Stimulated activated CD4-positive, alpha-beta T cell treated with anti-CD3 and anti-CD28 coated beads, Interleukin-4, amount 100 ng/mL, for 48 hours (primary cell): ENCODE measurements at places on chromosomes 4 and X.

- no peak for DNase-seq
Observed at GRCh38 chr4:24849756-24850155, 54.4 kb downstream of the SOD3 start.

DNA sequence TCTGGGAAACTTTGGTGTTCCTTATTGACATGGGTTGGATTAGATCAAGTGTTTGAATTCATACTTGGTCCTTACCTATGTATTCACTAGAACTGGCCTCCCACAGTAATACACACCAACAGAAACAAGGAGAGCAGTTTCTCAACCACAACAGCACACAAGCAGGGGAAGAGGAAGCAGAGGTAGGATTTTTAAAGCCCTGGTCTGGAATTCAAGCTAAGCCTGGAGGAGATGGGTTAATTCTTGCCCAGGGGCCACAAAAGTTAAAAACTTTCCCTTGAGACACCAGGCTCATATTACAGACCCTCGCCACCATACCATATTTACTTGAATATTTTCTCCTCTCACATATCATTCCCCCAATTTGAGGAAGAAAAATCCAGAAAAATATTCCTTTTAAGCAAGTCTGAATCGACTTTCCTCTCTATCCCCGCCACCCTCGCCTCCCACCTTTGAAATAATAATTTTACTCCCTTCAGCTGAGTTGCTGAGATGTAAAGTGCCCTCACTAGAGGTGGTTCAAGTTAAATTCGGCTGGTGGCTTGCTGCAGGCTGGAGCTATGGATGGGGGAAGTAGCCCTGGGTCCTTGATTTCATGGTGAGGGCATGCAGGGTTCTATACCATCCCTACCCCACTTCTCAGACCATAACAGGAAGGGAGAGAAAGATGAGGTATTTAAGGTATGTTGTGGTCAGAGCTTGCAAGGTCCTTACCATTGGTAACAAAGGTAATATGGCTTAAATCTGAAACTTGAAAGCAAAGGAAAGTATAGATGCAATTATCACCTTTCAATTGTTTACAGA lies 440.2 kb downstream of the INPP4B start:
- DNase-seq: no peak

DNA sequence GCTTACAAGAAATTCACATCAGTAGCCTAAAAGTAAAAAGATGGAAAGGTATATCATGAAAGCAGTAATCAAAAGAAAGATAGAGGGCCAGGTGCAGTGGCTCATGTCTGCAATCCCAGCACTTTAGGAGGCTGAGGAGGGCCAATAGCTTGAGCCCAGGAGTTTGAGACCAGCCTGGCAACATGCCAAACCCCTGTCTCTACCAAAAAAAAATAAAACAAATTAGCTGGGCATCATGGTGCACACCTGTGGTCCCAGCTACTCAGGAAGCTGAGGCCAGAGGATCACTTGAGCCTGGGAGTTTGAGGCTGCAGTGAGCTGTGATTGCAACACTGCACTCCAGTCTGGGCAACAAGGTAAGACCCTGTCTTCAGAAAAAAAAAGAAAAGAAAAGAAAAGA lies 55.5 kb downstream of the GSPT2 start:
- DNase-seq: no peak

DNA sequence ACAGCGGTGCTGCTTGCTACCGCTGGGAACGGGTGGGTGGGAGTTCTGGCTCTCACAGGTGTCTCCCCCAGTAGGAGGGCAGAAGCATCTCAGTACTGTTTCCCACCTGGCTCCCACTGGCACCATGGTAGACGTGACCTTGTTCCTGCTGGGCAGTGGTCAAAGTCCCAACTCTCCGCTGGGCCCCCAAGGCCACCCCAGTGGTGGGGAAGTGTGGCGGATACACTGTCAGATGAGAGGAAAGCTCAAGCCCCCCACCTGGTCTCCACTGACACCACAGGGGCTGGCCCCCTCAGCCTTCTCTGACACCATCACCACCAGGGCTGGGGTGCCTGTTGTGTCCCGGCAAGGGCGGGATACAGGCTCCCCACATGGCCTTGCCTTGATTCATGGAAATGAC lies 24.6 kb downstream of the LETM1 start:
- DNase-seq: no peak

GRCh38 chr4:79597266-79597665 lies 189.2 kb upstream of the GK2 start:
- DNase-seq: no peak

DNA sequence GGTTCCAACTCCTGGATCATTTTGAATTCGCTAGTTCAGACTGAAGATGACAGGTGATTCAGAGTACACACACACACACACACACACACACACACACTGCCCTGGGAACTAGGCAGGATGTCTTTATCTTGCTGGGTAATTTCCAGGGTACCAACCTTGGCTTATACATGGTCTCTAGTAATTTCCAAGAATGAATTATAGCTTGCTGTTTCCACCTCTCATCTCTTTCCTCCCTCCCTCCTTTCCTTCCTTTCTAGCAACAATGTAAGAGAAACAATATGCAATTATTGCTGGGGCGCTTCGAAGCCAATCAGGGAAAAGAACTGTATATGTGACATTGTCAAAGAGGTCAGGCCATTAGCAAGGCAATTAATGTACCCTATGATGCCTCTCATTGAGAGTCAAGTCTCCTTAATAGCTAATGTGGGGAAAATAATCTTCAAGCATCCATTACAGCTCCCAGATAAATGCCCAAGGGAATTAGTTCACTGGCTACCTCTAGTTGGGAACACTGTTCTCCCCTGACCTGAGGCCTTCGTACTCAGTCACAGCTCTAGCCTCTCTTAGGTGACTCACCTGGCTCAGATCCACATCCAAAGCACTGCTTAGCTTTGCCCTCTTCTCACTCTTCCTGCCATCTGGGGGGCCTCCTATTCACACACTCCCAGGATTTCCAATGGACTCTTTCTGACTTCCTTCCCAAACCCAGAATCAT lies 311.5 kb downstream of the PPP1R2C start:
- DNase-seq: no peak

- no peak for DNase-seq
Observed at GRCh38 chr4:89110541-89110985, 770 bp upstream of the TIGD2 start.

- no peak for DNase-seq
Observed at GRCh38 chr4:68724426-68724825, 54.0 kb upstream of the UGT2B15 start.

DNA sequence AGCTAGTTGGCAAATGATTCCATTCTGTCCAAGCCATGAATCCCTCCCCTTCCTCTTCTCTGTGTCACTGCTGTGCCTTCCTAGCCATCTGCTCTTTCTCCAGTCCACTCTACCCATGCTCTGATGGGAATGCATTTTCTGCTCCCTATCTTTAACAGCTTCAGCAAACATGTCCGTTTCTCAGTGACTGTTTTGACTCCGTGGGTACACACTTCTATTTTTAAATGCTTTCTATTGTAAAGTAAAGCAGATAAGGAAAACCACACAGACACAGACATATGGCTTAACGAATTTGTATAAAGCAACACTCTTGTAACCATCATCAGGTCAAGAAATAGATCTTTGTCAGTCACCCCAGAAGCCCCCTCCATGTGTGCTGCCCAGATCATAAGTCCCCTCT lies 72.4 kb upstream of the KLHL13 start:
- no peak for DNase-seq

DNA sequence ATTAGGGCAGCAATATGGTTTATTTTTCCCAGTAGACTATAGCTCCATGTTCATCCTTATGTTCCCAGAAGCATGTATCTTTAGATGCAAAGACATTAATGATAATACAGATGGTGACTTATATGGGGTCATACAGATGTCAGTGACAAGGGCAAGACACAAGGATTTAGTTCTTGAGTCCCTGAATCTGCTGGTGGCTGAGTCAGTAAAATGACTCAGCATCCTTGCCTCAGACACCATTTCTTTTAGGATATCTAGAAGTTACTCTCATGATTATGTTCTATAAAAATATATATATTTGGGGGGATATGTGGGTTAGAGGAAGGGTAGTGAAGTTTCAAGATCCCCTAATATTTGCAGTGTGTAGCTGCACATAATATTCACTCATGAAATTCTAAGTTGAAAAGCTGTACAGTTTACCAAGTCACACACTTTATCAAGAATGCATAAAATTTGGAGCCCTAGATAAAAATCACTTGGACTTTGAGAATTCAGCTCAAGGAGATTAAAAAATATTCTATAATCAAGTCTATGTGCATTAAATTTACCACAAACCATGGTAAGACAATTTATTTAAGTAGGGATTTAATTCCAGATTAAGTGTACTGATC lies 101.9 kb downstream of the LNX1 start:
- DNase-seq: no peak

DNA sequence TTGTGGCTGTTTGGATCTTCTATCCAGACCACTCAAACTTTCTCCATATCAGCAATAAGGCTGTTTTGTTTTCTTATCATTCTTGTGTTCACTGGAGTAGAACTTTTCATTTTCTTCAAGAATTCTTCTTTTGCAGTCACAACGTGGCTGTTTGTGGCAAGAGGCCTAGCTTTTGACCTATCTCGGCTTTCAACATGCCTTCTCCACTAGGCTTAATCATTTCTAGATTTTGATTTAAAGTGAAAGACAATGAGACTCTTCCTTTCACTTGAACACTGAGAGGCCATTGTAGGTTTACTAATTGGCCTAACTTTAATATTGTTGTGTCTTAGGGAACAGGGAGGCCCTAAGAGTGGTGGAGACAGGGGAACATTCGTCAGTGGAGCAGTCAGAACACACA lies 19.1 kb downstream of the FGF2 start:
- no peak for DNase-seq

- DNase-seq: peak; percentile 52
Observed at GRCh38 chrX:19682712-19683331, 167.5 kb upstream of the MAP3K15 start.

GRCh38 chr4:154415313-154415712 lies 76.3 kb downstream of the DCHS2 start:
- no peak for DNase-seq

DNA sequence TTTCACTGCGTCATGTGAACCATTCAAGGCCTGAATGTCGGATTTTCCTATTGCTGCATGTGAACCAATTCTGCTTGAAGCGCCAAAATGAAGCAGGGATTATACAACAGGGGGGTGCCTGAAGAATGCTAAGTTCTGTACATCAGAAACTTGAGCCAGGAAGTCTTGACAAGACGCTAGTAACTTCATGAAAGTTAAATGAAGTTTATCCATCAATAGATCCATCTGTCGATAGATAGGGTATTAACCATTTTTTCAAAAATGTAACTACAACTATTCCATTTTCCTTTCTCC lies 590 bp upstream of the NAF1 start:
- DNase-seq: no peak

- DNase-seq: no peak
Observed at GRCh38 chr4:53714236-53715140, 123.2 kb upstream of the LNX1 start.

- DNase-seq: no peak
Observed at GRCh38 chr4:156113138-156113765, 159.6 kb upstream of the CTSO start.

DNA sequence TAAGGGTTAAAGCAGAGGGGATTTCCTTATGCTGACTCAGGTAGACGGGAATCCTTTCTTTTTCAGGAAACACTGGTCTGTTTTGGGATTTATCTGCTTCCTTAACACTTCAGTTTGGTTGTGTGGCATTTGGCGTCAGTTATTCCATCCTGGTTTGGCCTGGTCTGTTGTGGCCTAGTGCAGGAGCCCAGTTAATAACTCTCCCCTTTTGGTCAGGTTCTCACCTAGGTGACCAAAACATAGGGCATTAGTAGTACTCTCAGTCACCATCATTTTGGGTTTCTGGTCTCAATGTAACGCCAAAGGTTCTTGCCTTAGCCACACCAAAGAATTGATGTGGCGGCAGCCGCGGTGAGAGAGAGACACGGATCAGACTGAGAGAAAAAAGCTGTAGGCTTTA lies 39.7 kb upstream of the IL9R start:
- DNase-seq: no peak

DNA sequence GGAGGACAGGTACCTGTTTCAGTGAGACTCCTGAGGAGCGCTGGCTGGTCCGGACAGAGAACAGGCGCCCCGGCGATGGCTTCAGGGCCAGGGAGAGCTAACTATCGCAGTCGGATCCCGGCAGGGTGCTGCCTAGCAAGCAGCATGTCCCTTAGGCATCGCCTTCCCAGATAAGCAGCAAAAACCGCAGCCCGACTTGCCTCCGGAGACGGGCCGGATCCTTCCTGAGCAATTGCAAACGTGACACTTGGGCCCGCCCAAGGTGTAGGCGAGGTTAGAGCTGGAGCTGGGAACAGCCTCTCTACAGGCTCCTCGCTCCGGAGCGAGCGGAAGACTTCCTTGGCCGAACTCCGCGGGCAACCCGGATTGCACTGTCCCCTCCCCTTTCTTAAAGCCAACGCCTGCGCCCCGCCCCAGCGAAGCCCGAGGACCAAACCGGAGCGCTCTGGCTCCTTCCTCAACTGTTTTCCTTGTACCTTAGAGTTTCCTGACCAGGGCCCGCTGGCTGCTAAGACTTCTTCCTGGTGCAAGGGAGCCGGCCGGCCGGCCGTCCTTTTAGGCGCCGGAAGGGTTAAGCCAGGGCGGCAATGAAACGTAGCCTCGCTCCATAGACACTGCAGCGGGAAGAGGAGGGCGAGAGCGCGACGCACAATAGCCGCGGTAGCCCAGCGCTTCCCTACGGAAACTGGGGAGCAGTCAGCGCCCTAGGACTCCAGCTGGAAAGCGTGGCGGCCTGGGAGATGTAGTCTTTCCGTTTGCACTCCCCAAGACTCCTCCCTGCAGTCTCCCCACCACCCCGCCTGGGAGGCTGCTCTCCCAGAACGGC lies at the start of gene OPHN1:
Gene OPHN1, minus strand, starts transcription at position 341 of the 826 bp plus-strand sequence. CDS start 475 bp downstream, outside the sequence.
- peak; percentile 5 for DNase-seq

DNA sequence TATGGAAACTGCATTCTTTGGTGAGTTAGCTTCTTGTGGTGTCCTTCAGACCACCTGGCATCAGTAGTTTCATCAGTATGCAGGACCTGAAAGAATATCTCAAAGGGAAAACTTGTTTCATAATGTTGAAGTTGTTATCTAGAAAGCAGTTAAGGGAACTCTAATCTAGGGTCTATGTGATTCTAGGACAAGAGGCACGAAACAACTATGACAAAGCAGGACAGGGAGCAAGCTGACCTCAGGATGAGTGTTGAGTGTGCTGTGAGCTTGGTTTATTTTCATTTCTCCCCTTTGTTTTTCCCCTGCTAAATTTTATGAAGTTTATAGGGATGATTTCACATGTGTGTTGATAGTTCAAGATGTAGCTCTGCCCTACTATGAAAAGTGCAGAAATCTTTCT lies 65.7 kb downstream of the MXRA5 start:
- no peak for DNase-seq

GRCh38 chr4:123749383-123749782 lies 352.8 kb downstream of the SPRY1 start:
- no peak for DNase-seq

- no peak for DNase-seq
Observed at GRCh38 chr4:142917678-142918077, 71.6 kb upstream of the INPP4B start.

DNA sequence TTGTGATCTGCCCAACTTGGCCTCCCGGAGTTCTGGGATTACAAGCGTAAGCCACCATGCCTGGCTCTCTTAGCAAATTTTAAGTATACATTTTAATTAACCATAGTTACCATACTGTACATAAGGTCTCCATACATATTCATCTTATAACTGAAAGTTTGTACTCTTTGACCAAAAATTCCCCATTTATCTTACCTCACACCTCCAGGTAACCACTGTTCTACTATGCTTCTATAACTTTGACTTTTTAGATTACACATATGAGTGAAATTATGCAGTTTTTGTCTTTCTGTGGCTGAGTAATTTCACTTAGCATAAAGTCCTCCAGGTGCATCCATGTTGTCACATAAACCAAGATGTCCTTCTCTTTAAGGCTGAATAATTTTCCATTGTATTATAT lies 17.4 kb downstream of the C4orf51 start:
- DNase-seq: no peak
